ENCODE measurements at places on chromosomes 3 and 15.

DNA sequence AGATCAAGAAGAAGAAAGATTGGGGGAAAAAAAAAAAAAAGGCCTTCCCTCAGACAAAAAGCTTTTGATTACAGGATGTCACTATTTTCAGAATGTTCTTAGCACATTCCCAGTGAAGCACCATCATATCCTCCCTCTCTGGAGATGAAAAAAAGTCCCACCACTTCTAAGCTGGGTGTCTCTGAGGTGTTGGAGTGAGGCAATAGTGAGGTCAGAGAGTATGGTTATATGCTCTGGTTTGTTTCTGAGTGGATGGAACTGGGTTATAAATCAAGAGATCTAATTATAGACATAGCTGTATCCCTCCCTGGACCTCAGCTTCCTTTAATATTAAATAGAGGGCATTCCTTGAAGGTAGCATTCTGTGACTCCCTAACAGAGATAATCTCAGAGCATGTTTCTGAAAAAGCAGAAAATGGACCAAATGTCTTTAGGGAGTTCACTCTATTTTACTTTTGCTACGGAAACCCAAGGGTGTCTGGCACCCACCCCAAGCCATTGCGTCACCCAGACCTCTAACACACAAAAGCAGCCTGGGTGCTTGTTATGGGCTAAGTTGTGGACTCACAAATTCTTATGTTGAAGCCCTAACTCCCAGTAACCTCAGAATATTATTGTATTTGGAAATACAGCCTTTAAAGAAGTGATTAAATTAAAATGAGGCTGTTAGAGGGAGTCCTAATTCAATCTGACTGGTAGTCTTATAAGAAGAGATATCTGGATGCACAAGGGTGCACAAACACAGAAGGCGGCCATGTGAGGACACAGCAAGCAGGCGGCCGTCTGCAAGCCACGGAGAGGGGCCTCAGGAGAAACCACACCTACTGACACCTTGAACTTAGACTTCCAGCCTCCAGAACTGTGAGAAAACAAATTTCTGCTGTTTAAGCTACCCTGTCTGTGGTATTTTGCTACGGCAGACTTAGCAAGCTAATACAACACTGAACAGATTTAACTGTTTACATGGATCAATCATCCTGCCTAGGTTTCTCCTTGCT lies 81.5 kb downstream of the MB21D2 start:
- no peak for DNase-seq

DNA sequence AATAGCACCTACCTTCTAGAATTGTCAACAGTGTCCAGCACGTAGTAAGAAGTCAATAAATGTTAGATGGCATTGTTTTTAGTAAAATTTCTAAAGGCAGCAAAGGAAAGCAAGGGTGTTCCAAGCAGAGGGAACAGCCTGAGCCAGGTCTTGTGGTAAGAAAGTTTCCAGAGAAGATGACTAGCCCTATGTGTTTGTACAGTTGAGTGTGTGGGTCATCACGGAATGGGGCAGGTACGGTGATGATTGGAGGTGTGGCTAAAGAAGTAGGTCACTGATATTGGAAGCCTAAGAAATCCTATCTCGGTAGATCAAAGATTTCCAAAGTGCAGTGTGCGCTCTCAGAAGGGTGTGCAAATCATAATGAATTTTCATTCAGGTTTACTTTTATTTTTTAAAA lies 94.2 kb upstream of the BCL6 start:
- no peak for DNase-seq

DNA sequence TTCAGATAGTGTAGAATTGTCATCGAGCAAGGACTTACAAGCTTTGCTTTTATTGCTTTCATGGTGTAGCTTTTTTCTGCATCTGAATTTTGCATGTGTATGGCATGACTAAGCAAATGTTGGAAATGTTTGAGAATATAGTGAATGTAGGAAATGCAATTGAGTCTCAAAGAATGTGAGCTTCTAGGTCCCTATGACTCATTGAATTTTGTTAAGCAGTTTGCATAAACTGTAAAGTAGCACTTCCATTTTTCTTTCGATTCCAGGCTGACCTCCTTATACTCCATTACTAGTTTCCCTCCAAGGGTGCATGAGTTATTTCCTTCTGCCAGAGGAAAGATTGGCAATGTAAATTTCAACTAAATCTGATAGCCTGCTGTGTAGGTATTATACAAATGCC lies 619.2 kb downstream of the DIPK2A start:
- no peak for DNase-seq

- DNase-seq = no peak
These were observed 145.1 kb upstream of the THRB start for GRCh38 chr3:24639481-24640329.

GRCh38 chr3:190127797-190128196 lies 7.1 kb upstream of the P3H2 start:
- no peak for DNase-seq

- DNase-seq = no peak
These were observed 3.2 kb upstream of the RIOX2 start for GRCh38 chr3:97975466-97975865.

DNA sequence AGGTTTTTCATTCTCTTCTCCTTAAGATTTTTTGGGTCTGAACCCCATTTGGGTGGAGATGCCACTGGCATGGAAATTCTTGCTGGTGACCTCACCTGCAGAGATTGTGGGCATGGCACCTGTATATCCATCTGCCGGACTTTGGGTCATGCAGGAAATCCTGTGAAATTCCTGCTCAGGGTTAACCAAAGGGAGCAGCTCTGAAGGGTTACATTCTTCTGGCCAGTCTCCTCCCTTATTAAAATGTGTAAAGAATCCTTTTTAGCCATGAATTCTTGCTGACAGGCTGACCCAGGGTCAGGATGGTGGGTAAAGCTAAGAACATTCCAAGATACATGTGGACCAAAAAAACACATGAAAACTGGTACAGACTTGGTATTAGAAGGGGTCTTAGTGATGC lies 27.4 kb downstream of the ARHGEF26 start:
- DNase-seq = no peak

DNA sequence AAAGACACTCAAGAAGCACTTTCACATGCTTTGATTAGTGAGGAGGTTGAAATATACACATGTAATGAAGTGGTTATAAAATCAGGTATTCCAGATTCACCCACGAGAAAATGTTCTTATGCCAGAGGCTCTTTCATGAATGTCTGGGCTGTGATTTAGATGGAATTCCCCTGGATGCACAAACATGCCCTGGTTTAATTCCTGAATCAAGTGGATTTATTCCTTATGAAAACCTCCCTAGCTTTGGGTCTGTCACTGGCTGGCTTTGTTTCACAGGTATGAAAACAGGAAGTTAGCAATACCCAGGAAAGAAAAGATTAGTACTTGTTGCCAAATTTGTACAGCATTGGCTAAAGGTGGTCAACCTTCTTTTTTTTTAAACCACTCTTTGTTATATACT lies 1123.0 kb downstream of the ROBO1 start:
- DNase-seq = no peak

GRCh38 chr3:126478581-126479310 lies 3.1 kb upstream of the ZXDC start:
- no peak for DNase-seq

GRCh38 chr3:78275420-78275852 lies 1235.5 kb downstream of the ROBO2 start:
- DNase-seq = no peak

DNA sequence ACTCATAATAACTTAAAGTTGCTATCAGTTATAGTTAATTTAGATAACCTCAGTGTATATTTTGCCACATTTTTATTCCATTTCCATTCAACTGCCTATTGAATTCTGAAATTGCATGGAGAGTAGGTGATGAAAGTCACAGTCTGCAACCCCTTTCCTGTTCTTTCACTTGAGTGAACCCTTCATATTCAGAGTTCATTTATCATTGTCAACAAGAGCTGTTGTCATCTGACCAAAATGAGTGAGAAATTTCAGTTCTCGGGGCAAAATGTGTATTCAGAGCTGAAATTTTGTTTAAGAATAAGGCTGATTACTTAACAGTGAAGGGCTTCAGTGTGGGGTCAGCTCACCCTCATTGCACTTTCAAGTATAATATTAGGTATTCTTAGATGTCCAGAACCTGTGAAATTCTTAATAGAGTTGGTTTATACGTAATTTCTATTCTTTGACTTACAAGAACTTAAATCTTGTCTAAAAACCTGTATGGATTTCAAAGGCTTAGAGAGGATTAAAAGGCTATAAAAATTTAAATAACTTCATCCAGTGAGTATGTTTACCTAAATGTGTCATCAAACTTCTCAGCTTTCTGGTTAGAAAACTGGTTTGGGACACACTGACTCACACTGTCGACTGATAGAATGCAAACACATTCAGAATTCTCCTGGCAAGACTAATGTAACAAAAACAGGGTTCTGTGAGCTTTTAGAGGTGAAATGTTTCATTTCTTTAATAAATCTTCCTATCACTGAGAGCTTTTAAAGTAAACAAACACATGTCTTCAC lies 92.2 kb downstream of the CMSS1 start:
- no peak for DNase-seq

- no peak for DNase-seq
These were observed 167.6 kb downstream of the ECT2 start for GRCh38 chr3:172918165-172918564.

DNA sequence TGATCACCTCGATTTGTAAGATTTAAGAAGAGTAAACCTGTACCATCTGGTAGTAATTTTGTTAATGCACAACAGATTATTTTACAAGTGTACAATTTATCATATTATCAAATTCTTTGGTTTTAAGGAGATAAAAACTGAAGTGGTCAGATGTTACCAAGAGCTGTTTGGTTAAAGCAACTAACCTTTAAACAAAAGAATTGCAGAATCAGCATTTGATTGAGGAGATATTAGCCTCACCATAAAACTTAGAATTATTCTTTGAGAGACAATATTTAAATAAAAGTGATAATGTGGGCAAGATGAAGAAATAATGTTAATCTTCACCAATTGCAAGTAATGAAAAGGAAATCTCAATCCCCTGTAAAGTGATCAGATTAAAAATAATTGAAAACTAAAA lies 1034.9 kb downstream of the ROBO1 start:
- no peak for DNase-seq

DNA sequence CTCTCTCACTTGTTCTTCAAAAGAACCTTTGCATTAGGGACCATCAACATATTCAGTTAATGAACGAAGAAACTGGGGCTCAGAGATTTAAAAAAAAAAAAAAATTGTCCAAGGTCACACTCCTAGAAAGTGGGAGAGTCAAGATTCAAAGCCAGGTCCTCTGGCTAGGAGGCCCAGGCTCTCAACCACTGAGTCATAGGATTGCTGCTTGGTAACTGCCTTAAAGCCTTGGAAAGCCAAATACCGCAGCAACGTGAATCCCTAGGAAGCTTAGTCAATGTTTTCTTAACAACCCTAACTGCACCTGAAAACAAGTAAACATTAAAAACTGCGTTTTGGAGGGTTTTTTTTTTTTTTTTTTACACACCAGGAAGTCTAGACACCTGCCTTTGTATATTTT lies 156.8 kb downstream of the WNT5A start:
- DNase-seq = no peak

Measured in GM18507 (cell line).